Epithelial cell of prostate (primary cell): ENCODE measurements at places on chromosomes 13 and 19.

- peak; percentile 96 for DNase-seq
Observed at GRCh38 chr19:42455621-42456081, 12.9 kb upstream of the CXCL17 start.

DNA sequence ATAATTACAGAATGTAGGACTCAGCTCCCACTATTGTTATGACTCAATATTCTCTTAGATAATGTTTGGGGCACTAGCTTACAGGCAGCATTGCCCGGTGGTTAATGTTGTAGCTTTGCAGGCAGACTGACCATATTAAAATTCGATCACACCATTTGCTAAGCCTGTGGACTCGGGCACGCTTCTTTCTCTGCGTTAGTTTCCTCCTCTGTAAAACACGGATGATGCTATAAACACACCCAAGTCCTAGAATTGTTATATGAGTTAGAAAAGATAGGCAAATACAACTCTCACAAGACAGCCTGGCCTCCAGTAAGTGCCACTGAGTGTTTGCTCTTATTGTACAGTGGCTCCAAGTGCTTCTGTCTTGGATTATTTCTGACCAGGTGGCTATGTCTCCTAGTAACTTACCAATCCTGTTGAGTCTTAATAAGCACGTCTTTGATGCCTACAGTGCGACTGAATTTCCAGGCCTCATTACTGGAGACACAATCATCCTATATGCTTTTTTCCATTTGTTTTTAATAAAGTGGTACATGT lies 50.0 kb upstream of the ALOX5AP start:
- no peak for DNase-seq

- no peak for DNase-seq
Observed at GRCh38 chr13:73859841-73860240, 274.4 kb downstream of the KLF12 start.

GRCh38 chr19:46746281-46747057 lies at the start of gene STRN4:
STRN4 (minus strand) TSS chr19:46746450; CDS start chr19:46746430, 20 bp downstream.
- DNase-seq: no peak

GRCh38 chr19:33574824-33575223 lies 46.9 kb upstream of the CHST8 start:
- DNase-seq: no peak

DNA sequence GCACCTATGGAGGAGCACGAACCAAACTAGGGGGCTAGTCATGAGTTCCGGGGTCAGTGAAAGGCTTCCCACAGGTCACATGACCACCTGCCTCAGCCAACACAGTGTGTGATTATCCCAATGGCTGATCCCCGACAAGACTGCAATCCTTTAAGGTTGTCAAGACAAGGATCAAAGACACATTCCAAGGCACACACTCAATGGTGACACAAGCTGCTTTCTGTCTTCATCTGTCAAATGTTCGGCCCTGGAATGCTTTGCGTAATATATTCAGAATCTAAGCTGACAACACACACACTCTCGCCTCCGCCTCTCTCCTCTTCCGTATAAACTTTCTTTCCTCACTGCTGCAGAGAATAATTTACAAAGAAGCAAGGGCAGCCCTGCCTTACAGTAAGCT lies 11.7 kb downstream of the RANBP3 start:
- DNase-seq: no peak

DNA sequence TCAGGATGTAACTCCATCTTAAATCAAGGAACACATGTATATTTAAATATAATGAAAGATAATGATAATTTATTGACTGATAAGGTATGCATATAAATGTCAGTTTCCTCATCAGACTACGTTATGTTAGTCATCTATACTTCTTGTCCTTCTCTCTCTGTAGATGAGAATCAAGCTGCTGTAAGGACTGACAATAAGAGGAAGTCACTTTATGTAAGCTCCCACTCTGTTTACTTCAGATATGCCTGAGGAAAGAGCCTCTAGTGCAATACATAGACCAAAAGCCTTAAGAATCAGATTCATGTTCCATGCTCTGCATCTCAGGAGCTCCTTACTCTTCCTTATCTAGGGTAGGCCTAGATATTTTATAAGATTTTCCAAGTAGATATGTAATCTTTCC lies 9.6 kb upstream of the SLITRK6 start:
- DNase-seq: no peak

DNA sequence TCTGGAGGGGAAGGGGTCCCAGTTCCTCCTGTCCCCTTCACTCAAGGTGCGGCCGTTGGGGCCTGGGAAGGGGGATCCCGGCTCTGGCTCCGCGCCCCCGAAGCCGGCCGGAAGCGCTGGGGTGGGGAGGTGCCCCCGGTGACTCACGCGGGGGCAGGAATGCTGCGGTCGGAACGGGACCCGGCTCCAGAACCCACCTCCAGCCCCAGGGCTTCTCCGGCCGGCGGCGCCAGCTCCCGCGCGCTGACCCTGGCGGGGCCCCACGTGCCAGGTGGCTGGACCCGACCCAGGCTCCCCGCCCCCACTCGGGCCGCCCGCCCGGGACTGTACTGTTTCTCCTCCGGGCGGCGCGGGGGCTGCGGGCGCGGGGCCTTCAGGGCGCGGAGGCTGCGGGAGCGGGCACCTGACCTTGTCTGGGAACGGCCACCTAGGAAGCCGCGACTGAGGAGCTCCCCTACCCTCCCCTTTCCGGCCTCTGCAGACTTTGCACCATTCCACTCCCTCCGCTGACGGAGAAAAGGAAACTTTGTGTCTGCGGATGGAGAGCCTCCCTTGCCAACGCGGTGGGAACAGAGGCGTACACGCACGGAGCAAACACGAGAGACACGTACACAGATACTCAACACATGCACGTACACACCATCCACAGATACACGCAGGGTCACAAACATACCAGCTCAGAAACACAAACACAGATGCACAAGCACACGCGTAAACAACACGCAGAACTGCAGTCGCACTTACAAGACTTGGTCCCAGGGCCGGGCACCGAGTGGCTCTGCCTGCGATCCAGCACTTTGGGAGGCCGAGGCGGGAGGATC lies 7.2 kb downstream of the AXL start:
- no peak for DNase-seq

DNA sequence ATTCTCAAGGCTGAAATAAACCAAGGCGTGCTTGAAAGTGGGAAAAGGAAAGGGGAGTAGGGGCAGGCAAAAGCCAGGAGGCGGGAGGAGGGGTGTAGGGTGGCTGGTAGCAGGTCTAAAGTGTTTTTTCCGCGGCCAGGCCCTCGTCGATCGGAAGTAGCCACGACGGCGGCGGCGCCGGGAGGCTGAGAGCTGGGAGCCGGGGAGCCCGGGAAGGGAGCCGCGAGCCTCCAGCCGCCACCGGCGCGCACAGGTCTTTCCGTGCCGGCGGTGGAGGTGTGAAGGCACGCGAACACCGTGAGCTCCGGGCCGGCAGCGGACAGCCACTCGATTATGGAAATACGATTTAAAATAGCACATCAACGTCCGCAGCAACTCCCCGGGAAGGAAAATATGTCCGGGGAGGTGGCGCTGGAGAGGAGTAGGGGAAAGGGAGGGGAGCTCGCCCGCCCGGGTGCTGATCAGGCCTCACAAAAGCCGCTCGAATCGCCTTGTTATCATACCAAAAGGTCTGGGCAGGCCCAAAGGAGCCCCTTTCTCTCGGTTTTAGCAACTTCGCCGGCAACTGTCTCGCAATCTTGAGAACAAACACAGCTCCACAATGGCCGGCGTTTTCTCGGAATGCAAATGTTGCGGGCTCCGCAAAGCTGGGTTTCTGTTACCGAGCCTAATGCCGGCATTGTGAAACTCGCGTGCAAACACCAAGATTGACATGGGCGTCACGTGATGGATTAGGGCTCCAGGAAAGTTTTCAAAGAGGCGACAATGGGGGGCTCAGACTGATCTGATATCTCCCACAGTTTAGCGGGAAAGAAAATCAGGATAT lies 2.9 kb upstream of the PCDH8 start:
- DNase-seq: no peak

GRCh38 chr13:42864952-42865767 lies 83.8 kb downstream of the FAM216B start:
- DNase-seq: no peak

DNA sequence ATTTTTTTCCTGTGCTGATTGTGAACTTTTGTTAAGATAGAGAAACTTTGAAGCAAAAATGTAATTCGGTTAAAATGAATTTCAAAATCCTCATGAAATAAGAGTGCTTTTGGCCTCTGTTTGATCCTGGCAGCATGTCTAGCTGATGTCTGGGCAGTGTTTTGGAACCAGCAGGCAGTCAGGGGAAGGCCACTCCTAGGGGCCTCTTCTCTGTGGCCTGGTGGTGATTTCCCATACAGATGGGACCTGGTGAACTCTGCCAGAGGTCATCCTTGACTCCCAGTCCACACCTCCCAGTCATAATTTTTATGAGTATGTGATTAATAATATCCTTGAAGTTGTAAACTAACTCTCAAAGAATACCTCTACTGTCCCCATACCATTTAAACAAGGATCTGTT lies 226.6 kb downstream of the PCCA start:
- no peak for DNase-seq

DNA sequence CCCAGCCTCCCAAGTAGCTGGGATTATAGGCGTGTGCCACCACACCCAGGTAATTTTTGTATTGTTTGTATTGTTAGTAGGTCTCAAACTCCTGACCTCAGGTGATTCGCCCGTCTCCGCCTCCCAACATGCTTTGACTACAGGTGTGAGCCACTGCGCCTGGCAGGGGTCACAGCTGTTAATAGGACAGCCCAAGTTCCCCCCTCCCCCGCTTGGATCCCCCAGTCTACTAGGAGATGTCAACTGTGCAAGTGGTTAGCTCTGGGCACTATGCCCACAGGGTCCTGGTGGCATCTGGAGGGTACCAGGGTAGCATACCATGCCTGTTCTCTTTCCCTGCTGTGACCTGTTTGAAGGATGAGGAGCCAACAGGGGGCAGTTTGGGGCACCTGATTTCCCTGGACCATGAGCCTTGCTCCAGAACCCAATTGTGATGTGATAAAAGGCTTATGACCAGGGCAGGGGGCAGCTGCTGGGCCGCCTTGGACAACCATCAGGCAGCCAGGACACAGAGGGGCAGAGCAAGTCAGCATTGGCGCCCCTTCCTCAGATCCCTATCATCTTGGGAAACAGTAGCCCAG lies at the start of gene TSPAN16:
Gene TSPAN16 (plus strand): TSS at position 496 of the 581 bp plus-strand sequence. CDS start 138 bp downstream, outside the sequence.
- DNase-seq: no peak

GRCh38 chr19:47863514-47863936 lies 4.5 kb downstream of the TPRX2 start:
- DNase-seq: no peak

DNA sequence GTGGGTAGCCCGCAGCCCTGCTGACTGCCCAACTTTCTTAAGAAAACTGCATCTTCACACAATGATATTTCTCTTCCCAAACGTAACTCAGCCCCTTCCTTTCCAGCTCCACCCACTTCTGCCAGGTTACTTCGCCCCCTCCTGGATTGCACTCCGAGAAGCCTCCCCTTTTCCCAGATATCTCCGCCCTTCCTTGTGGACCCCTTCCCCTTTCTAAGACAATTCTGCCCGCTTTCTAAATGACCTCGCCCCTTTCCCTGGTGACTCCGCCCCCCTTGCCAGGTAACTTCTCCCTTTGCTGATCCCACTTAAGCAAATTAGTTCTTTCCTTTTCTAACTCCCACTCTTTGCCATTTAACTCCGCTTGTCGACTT lies 2.6 kb downstream of the VSIG10L start:
- no peak for DNase-seq

- no peak for DNase-seq
Observed at GRCh38 chr19:36236304-36236945, 21.5 kb downstream of the ZNF146 start.

GRCh38 chr13:100128373-100128772 lies 39.5 kb downstream of the PCCA start:
- no peak for DNase-seq

DNA sequence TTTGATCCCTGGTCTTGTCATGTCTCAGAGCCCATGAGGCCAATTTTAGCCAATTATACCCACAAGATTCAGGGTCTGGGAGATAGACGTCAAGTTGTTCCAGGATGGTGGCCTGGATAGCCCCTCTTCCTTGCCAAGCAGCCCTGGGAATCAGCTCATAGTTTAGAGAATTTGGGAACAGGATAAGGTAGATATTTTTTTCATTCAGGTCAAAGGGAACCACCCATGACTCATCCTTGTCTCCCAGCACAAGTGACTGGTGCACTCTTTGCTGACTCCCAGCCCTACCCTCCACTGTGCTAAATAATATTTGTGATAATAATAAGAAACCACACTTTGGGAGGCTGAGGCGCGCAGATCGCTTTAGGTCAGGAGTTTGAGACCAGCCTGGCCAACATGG lies 17.1 kb upstream of the S1PR4 start:
- no peak for DNase-seq

GRCh38 chr13:113853518-113854237 lies 10.2 kb downstream of the GAS6 start:
- no peak for DNase-seq

GRCh38 chr19:39401070-39401548 lies 5.5 kb upstream of the ZFP36 start:
- no peak for DNase-seq

GRCh38 chr13:49844181-49844580 lies 51.7 kb upstream of the KPNA3 start:
- DNase-seq: no peak

DNA sequence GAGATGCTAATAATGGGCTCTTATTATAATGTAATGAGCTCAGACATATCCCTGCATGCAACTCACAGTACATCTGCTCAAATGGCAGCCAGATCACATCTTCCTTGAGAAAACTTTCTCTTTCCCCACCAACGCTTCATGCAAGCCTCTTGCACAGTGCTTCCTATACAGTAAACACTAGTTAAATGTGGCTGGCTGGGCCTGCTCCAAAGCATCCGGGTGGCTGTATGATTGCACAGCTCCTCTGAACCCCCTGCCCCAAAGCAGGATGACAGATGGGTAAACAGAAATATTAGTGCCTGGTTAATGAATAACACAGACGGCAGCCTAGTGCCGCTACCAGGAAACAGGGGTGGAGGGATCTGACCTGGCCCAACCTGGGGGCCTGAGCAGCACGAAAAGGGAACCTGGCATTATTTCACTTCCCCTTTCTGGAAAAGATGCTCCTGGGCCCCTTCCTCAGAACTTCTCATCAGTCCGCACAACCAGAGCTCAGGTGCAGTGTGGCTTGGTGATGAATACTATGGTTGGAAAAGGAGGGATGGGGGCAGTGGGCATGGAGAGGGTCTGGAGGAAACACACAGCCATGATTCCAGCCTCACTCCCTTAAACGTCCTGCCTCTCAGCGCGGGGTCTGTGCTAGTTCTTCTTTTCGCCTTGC lies 10.8 kb downstream of the FFAR2 start:
- DNase-seq: no peak

DNA sequence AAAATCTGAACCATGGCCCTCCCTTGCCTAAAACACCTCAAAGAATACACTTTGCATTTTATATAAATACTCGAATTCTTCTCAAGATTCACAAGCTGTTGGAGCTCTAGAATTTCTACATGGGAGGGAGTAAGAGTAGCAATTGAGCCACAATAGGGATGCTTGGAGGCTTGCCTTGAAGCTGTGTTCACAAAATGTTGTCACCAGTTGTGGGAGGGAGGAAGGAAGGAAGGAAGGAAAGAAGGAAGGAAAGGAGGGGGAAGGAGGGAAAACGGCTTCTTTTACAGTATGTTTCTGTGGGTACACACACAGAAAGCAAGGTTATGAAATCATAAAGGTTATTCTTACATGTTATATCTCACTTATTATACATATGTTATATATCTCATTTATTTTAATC lies 128.6 kb upstream of the PEG3 start:
- DNase-seq: no peak
